ENCODE measurements at places on chromosomes 3 and 15.
A peak's percentile ranks its signal among the peaks of the same experiment; 100 is the strongest.

- no peak for DNase-seq
Observed at GRCh38 chr3:37217098-37217849, 42.9 kb upstream of the LRRFIP2 start.

DNA sequence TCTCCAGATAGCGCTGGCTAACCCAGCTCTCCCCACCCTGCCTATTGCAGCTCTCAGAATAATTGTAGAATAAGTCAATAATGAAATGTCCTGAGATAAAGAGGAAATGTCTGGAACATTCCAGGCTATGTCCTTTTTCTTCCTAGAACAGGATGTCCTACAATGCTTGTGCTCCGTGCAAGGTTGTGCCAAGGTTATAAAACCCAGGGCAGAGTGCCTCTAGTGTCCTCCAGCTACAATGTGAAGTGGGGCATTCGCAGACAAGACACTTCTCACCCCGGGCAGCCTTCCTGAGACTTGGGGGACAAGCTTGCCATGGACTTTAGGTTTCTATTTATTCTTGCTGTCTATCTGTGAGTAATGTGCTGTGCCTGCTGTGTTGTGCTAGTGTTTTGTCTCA lies 900.6 kb downstream of the TUSC7 start:
- no peak for DNase-seq

- DNase-seq, result peak; percentile 4
Observed at GRCh38 chr15:35768949-35769348, 223.0 kb upstream of the DPH6 start.

GRCh38 chr3:128867200-128868125 lies 12.0 kb upstream of the ACAD9 start:
- no peak for DNase-seq

- peak; percentile 63 for DNase-seq
Observed at GRCh38 chr3:146550743-146551510, 6.5 kb upstream of the PLSCR1 start.

DNA sequence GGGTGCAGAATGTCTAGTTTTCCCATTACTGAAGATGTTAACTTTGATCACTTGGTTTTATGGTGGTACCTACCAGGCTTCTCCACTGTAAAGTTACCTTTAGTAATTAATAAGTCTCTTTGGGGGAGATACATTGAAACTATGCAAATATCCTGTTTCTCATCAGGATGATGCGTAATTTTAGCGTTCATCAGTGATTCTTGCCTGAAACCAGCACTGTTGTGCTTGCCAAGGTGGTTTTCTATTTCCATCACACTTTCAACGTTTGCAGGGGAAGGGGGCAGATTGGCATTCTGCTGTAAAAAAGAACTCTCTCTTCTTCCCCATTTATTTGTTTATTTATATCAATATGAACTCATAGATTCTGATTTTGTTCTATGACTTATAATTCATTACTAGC lies 61.0 kb downstream of the SSR3 start:
- DNase-seq, result no peak

GRCh38 chr15:48645558-48646330 lies at the start of gene FBN1:
FBN1 (minus strand) TSS chr15:48645709; CDS start chr15:48644769, 940 bp downstream.
- peak; percentile 53 for DNase-seq

DNA sequence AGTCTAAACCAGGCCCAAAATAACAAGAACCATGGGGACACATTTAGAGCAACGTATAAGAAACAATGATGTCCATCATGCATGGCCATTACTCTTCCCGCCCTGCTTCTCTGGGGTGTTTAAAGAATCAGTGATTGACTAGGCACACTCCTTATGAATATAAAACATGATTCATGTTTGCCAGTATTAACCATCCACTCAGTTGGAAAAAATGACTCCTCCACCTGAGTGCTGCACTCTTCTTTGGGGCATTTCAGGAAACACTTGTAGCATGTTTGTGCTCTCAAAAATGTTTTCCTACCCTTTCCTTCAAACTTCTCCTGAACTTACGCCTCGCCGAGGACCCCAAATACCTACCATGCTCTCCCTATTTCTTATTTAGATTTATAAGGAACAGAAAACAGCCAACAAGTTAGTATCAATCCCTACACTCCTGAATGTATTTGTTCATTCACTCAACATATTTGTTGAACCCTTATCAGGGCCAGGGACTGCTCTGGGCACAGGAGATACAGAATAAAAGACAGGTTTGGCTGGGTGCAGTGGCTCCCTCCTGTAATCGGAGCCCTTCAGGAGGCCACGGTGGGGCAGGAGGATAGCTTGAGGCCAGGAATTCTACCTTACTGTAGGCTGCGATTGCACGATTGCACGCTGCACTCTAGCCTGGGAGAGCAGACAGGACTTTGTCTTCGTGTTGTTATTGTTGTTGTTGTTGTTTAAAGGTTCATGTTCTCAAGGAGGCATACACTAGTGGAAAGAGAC lies 137.0 kb downstream of the TMCO5A start:
- no peak for DNase-seq

- no peak for DNase-seq
Observed at GRCh38 chr3:139979991-139980390, 45.0 kb downstream of the CLSTN2 start.

DNA sequence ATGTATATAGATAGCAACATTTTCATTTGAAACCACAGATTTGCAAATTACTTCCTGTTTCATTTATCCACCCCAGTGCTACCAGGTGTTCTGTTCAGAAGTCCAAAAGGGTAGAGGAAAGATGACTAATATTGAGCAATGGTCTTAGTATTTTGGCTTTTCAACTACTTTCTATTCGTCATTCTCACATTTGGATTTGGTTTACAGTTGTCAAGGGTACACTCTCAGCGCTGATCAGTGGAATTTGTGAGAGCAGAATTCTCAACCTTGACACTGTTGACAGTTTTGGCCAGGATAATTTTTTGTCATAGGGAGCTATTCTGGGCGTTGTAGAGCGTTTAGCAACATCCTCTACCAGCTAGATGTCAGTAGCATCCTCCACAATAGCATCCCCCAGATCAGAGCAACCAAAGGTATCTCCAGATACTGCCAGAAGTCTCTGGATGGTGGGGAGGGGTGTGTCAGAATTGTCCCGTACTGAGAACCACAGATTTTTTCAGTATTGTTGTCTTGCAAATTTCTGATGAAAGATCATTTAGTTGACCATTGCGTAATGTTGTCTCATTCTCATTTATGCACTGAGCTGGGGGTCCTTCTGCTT lies 4.2 kb downstream of the HMCES start:
- DNase-seq, result no peak

GRCh38 chr15:43346305-43346704 lies 15.9 kb upstream of the LCMT2 start:
- DNase-seq, result no peak

DNA sequence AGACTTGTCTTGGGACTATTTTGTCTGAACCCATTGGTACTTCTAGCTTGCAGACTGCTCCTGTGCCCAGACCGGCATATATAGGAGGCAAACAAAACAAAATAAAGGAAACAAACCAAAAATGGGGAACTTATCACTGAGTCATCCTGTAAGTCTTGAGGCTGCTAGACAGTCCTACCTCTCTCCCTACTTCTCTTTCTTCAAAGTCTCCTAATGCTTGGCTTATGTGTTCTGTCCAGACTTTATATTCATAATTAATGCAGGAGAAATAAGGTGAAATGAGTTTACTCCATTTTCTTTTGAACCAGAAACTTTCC lies 266.2 kb downstream of the ZNF385D start:
- no peak for DNase-seq

GRCh38 chr3:78736863-78737262 lies 1030.9 kb downstream of the ROBO1 start:
- no peak for DNase-seq

GRCh38 chr3:127390365-127391025 lies 102.6 kb upstream of the PRR20G start:
- no peak for DNase-seq

DNA sequence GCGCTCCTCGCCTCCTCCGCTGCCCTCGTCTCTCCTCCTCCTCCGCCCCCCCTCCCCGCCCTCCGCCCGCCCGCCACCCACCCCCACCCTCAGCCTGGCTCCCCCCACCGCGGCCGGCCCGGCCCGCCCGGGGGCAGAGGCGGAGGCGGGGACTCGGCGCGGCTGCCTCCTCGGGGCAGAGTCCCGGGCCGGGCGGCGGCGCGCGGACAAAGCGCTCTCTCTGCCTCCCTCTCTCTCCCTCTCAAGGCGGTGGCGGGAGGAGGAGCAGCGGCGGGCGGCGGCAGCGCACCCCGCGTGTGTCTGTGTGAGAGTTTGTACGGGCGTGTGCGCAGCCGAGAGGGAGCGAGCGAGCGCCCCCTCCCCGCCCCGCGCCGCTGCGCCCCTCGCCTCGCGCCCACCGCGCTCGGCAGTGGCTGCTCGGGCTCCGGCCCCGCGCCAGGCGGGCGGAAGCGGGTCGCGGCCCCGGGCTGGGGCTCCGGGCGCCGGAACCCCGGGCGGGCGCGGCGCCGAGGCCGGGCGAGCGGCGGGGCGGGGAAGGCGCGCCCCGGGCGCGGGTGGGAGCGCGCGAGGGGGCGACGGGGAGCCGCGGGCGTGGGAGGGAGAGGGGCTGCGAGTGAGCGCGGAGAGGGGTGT lies at the start of gene IGF2BP2:
TSS of gene IGF2BP2 (minus strand) at position 37 of the 633 bp plus-strand sequence. CDS start 82 bp downstream, outside the sequence.
- DNase-seq, result no peak

GRCh38 chr3:100008081-100008698 lies 106.1 kb downstream of the FILIP1L start:
- no peak for DNase-seq

DNA sequence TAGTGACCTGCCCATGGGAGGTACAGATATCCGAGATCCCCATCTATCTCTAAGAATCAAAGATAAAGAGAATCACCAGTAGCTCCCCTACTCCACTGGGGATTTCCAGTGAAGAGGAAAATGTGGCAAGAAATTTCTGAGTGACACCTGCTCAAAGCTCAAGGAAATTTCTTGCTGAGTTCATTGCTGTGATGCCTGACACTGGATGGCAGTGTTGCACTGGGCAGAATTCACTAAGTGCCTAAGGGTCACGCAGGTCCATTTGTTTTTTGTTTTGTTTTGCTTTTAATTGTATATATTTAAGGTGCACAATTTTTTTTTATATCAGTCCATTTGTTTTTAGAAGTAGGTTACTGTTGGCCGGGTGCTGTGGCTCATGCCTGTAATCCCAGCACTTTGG lies 109.5 kb upstream of the KCNAB1 start:
- DNase-seq, result no peak

DNA sequence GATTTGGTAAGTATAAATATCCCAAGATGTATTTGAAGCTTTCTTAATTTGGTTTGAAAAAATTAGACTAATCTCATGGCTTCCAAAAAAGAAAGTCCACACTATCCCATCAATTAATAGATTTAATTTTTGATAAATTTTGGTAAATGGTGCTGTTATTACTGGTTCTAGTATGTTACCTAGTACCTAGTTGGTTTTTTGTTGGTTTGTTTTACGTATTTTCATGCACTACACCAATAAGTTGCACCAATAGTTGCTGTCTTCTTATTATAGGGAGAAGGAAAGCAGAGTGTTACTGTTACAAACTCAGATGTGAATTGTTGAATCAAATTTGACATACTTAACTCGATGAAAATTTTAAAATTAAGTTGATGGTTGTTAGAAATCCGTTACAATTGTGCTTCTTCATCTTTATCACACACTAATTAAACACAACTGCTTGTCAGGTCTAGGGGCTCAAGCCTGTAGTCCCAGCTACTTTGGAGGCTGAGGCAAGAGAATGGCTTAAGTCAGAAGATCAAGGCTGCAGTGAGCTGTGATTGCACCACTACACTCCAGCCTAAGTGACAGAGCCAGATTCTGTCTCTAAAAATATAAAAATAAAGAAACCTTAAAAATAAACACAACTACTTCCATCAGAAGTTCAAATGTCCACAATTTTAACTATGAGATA lies 23.1 kb upstream of the MBNL1 start:
- DNase-seq, result no peak

DNA sequence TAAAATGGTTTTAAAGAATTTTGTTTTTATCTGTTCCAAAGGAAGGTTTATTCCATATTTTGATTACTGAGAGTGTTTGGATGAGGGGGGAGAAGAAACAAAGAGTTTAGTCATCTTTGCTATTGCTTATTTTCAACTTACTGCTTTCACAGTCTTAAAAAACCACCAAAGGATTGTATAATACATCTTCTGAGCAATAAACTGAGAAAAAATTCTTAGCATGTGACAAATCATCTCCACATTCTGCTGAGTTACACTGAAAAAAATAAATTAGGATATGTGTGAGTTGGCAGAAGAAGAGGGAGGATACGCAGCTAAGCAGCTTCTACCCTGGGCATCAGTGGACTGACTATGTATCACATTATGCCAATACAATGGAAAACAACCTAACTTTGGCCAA lies 23.2 kb upstream of the ACTC1 start:
- no peak for DNase-seq

- no peak for DNase-seq
Observed at GRCh38 chr3:53815067-53815466, 31.2 kb downstream of the CHDH start.

DNA sequence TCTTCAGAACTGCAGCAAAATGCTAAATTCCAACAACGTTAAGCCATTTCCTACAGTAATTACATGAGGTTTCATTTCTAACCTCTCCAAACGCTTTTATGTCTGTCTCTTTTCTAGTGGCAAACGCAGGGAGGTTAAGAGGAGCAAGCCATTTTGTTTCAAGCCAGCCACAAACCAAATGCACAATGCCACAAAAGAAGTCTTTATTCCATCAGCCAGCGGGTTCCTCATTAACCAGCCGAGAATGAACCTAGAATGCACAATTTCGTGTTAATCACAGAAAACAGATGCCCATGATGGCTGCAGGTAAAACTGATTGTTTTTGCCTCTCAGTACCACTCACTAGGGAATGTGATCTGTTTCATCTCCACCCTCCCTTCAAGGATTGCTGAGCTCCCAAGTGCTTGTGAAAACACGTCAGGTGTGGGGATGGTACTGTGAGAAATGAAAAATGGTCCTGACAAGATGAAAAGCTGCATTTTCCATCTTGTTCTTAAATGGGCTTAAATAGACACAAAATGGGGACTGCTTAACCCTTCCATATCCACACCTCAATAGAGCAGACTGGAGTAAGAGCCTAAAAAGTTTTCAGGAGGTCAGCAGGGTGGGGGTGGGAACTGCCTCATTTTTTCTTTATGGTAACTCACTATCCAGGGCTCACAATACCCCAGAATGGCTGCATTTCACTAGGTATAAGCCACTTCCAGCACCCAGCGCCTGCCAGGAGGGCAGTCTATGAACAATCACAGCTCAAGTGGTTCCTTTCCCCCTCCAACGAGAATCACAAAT lies 277.1 kb downstream of the MAGI1 start:
- DNase-seq, result no peak

DNA sequence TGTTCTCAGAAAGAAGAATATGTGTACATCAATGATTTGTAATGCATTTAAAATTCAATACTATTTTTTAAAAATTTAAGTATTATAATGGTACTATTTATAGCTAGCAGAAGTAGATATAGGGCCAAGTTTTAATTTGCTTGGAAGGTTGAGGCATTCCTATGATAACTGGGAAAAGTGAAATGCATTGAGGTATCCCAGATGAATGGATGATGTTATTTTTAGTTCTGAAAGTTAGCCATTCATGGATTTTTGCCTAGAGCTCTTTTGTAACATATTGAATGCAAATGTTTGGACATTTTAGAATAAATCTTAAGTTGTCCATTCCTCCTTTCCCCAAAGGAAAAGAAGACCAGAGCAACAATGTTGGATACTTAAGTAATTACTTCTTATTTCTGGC lies 47.6 kb downstream of the GAP43 start:
- DNase-seq, result no peak

- DNase-seq, result no peak
Observed at GRCh38 chr3:125148836-125149235, 63.7 kb downstream of the SLC12A8 start.

Data from kidney epithelial cell (primary cell).